ENCODE measurements at places on chromosomes 4 and X. TPM values are rescaled to one million over a fixed set of nuclear protein-coding genes. Genes with fewer than 3 reads are reported as not detected.

Gene EVC
- total RNA-seq: 6.2 TPM

Gene HSD17B13
- total RNA-seq: not detected

- H3K27ac ChIP-seq: no peak overlapping the region
- no peak overlapping the region for H3K4me3 ChIP-seq
- H3K27me3 ChIP-seq: no peaks in the 10 kb centered on the region
- no peaks in the 10 kb centered on the region for H3K36me3 ChIP-seq
- no peak for DNase-seq
These were observed 19.7 kb downstream of the CENPI start for GRCh38 chrX:101117701-101118100.

DNA sequence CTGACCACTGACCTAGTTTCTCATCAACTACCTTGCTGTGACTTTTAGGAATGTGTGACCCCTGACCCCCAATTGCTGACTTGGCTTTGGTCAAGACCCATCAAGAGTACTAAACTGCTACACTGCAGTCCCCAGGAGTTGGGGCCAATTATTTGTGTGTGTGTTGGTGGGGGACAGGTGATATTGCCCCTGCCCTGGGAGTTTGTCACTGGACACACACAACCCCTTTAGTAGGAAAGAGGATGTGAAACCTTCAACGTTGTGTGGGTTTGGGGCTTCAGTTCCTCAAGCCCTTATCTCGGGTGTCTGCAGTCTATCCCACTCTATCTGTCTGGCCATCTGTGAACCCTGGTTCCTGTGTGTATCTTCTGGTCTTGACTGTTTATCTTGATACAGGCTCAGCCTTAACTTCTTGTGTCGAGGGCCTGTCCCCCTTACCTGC lies 6.5 kb downstream of the SASH3 start:
- no peak for DNase-seq
- H3K27me3 ChIP-seq: no peaks in the 10 kb centered on the region

GRCh38 chrX:70470850-70471289 lies 26.2 kb downstream of the DLG3 start:
- H3K27me3 ChIP-seq: no peaks in the 10 kb centered on the region
- no peak for DNase-seq
- no peaks in the 10 kb centered on the region for H3K4me1 ChIP-seq
- no peak overlapping the region for H3K4me3 ChIP-seq

GRCh38 chr4:153489856-153490558 lies 23.8 kb downstream of the TMEM131L start:
- H3K27me3 ChIP-seq: no peaks in the 10 kb centered on the region
- no peak overlapping the region for H3K4me3 ChIP-seq
- H3K27ac ChIP-seq: no peak overlapping the region
- no peaks in the 10 kb centered on the region for H3K36me3 ChIP-seq

DNA sequence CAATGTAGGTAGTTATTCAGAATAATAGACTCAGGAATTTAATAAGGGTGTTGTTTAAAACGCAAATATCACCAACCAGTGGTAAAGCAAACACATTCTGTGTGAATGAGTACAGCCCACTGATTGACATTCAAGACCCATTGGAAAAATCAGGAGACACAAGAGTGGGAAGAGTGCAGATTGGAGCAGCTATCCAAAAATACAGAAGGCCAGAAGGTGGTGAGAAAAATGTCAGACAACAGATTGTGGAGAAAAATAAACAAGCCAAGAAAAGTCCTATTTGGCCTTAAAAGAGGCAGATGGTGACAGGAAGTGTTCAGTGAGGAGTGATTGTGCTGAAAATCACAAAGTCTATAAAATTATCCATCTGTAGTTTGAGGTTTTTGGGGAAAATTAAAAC lies 39.3 kb downstream of the CPE start:
- no peak overlapping the region for H3K27ac ChIP-seq
- no peaks in the 10 kb centered on the region for H3K4me1 ChIP-seq
- DNase-seq: no peak
- no peaks in the 10 kb centered on the region for H3K27me3 ChIP-seq
- H3K4me3 ChIP-seq: no peak overlapping the region

GRCh38 chr4:159266981-159267868 lies 164.3 kb downstream of the RAPGEF2 start:
- H3K27me3 ChIP-seq: no peaks in the 10 kb centered on the region
- peaks cover 18% of the 10 kb centered on the region for H3K4me1 ChIP-seq

- H3K4me1 ChIP-seq: no peaks in the 10 kb centered on the region
- H3K36me3 ChIP-seq: no peaks in the 10 kb centered on the region
- no peak overlapping the region for H3K27ac ChIP-seq
- no peak for DNase-seq
These were observed 123.7 kb downstream of the CBLL2 start for GRCh38 chrX:22396408-22396807.

DNA sequence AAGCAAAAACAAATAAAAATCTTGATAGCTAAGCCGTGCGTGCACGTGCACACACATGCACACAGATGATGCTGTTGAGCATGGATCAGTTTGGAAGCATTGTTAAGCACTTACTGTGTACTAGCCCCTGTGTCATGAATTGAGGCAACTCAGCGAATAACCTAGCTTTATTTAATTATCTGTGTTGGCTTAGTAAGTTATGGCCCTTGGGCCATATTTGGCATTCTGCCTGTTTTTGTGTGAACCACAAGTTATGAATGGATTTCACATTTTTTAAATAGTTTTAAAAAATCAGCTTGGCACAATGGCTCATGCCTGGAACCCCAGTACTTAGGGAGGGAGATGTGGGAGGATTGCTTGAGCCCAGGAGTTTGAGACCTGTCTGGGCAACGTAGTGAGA lies 113.6 kb upstream of the CBLL2 start:
- H3K36me3 ChIP-seq: no peaks in the 10 kb centered on the region
- no peak overlapping the region for H3K27ac ChIP-seq
- H3K27me3 ChIP-seq: no peaks in the 10 kb centered on the region
- no peak overlapping the region for H3K4me3 ChIP-seq
- no peaks in the 10 kb centered on the region for H3K4me1 ChIP-seq

DNA sequence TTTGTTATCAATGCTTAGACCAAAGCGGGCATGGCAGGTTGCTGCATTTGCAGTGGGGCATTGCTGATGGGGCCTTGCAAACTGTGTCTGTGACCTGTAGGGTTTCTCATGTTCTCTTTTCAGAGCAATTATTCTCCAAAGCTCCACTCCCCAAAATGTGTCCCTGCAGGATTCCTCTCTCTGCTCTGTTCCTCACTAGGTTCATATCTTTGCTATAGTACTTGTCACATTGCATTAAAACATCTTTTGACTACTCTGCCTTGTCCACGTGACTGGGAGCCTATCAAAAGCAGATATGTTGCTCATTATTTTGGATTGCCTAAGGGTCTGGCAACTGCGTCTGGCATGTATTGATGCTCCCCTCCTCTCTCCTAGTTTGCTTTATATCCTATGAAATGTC lies 177.7 kb upstream of the MID1 start:
- DNase-seq: no peak
- no peaks in the 10 kb centered on the region for H3K27me3 ChIP-seq
- no peaks in the 10 kb centered on the region for H3K4me1 ChIP-seq
- H3K27ac ChIP-seq: no peak overlapping the region
- no peaks in the 10 kb centered on the region for H3K36me3 ChIP-seq

GRCh38 chr4:5636766-5637670 lies 71.3 kb downstream of the EVC2 start:
- no peaks in the 10 kb centered on the region for H3K27me3 ChIP-seq
- H3K4me1 ChIP-seq: no peaks in the 10 kb centered on the region
- H3K27ac ChIP-seq: no peak overlapping the region
- no peak for DNase-seq

DNA sequence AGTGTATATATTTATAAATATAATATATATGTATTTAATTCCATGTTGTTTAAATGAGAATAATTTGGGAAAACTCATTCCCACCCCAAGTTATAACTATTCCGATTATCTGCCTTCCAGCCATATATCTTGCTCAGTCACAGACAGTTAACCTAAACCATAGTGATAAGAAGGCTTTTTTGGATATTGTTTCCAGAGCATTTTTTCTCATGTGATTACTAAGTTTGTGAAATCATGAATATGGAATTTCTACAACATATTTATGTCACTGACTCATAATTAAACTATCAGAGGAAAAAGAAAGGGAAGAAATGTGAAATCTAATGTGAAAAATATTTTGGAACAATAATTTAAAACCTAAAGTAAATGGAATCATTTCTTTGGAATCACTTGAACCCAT lies 1163.5 kb upstream of the PABPC4L start:
- H3K27me3 ChIP-seq: no peaks in the 10 kb centered on the region
- DNase-seq: no peak
- H3K4me3 ChIP-seq: no peak overlapping the region
- H3K27ac ChIP-seq: no peak overlapping the region
- no peaks in the 10 kb centered on the region for H3K4me1 ChIP-seq
- H3K36me3 ChIP-seq: no peaks in the 10 kb centered on the region

- no peak for DNase-seq
- no peaks in the 10 kb centered on the region for H3K27me3 ChIP-seq
- no peaks in the 10 kb centered on the region for H3K4me1 ChIP-seq
- no peaks in the 10 kb centered on the region for H3K36me3 ChIP-seq
- H3K27ac ChIP-seq: no peak overlapping the region
- H3K4me3 ChIP-seq: no peak overlapping the region
These were observed 99.0 kb downstream of the AREG start for GRCh38 chr4:74543983-74544382.

- H3K4me1 ChIP-seq: no peaks in the 10 kb centered on the region
- no peak for DNase-seq
- no peak overlapping the region for H3K4me3 ChIP-seq
- H3K27me3 ChIP-seq: no peaks in the 10 kb centered on the region
- H3K27ac ChIP-seq: no peak overlapping the region
These were observed 9.5 kb downstream of the LGI2 start for GRCh38 chr4:25021216-25021615.

All from esophagus squamous epithelium (tissue), 5 donors.